ENCODE measurements at places on chromosomes 13 and 19.
A peak's percentile ranks its signal among the peaks of the same experiment; 100 is the strongest.

DNA sequence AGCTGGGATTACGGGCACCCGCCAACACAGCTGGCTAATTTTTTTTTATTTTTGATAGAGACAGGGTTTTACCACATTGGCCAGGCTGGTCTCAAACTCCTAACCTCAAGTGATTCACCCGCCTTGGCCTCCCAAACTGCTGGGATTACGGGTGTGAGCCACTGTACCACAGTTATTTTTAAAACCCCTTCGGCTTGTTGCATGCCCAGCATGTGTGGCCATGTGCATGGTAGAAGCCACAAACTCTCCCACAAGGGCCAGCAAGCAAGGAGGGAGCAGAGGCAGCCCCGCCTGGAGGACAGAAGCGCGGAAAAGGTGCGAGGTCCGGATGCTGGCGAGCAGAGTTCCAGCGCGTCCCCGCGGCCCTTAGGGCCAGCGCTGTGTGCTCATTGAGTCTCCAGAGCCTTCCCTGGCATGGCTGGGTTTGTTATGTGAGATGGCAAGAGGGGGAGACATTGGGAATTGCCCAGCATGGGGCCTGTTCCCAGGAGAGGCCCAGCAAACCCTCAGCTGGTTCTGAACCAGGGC lies 12.9 kb downstream of the THOP1 start:
- DNase-seq = no peak

- DNase-seq = peak; percentile 92
These were observed 20.8 kb downstream of the RASA3 start for GRCh38 chr13:114111577-114111976.

- DNase-seq = no peak
These were observed 43.6 kb downstream of the RASA3 start for GRCh38 chr13:114088863-114089262.

- DNase-seq = no peak
These were observed 9.6 kb downstream of the TTYH1 start for GRCh38 chr19:54424660-54425381.

DNA sequence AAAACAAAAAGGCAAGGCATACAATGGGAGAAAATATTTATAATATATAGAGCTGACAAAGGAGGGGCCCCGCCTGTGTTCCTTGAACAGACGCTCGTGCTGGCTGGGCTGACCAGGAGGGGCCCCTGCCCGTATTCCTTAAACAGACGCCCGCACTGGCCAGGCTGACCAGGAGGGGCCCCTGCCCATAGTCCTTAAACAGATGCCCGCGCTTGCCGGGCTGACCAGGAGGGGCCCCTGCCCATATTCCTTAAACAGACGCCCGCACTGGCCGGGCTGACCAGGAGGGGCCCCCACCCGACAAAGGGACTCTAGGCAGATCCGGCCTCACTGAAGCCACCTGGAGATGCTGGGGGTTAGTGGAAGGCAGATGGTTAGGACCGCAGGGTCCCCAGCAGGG lies 9.3 kb downstream of the ADPRHL1 start:
- DNase-seq = no peak

GRCh38 chr19:29964171-29964570 lies 22.1 kb downstream of the URI1 start:
- DNase-seq = peak; percentile 36

GRCh38 chr19:2850256-2850925 lies 9.1 kb downstream of the ZNF555 start:
- no peak for DNase-seq

- DNase-seq = peak; percentile 54
These were observed 213.3 kb upstream of the MIR17HG start for GRCh38 chr13:91133941-91134802.

GRCh38 chr13:39787086-39787487 lies 131.6 kb downstream of the COG6 start:
- DNase-seq = peak; percentile 70

- DNase-seq = no peak
These were observed 113.6 kb upstream of the ARGLU1 start for GRCh38 chr13:106681536-106681935.

DNA sequence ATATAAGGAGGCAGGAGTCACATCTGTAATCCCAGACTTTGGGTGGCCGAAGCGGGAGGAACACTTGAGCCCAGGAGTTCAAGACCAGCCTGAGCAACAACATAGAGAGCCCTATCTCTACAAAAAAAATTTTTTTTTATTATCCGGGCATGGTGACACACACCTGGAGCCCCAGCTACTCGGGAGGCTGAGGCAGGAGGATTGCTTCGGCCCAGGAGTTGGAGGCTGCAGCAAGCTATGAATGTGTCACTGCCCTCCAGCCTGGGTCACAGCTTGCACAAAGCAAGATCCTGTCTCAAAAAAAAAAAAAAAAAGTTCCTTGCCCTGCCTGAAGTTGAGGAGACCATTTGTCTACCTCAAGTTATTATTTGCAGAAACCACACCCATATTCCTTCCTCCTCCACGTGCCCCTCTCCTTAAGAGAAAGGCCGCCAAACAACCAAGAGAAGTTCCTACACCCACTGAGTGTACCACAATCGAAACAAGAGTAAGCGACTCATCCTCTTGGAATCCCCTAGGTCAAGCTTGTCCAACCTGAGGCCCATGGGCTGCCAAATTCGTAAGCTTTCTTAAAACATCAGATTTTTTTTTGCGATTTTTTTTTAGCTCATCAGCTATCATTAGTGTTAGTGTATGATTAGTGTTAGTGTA lies 2.2 kb downstream of the ABCC4 start:
- DNase-seq = peak; percentile 85

GRCh38 chr13:97276862-97277269 lies 54.7 kb downstream of the MBNL2 start:
- DNase-seq = no peak

- peak; percentile 63 for DNase-seq
These were observed 3.0 kb downstream of the LATS2 start for GRCh38 chr13:21058361-21058760.

DNA sequence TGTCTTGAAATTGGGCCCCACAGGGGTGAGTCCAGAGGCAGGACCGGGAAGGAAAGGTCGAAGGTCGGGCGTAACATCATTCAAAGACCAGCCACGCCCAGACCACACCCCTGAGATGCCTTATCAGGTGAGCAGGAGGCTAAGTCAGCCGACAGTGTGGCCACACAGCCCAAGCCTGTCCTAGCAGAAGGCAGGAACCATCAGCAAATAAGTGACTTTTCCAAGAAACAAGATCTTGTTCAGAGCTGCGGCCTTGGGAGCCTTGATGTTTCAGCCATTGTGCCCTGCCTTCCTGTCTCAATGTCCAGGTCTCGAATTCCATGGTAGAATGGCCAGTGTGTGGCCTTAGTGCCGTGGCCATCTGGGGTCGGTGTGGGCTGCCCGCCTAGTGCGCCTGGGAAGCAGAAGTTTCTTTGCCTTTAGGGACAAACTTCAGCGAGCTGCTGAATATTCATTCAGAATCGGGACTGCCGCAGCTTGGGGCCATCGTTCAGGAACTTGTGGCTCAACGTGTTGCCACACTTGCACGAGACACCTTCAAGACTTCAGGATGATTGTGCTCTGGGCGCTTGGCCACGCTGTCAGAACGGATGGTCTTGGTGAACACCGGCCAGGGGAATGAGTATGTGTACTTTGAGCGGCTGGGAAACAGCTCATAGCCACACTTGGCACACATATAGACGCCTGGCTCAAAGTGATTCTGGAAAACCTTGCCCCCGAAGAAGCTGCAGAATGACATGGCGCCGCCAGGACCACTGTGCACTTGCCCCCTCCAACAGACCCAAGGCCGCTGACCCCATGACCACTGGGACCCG lies 6.1 kb upstream of the IFNL4 start:
- no peak for DNase-seq

- peak; percentile 57 for DNase-seq
These were observed 33.8 kb upstream of the GTF2F2 start for GRCh38 chr13:45086484-45086883.

GRCh38 chr19:29404951-29405727 lies 120.7 kb upstream of the VSTM2B start:
- no peak for DNase-seq

DNA sequence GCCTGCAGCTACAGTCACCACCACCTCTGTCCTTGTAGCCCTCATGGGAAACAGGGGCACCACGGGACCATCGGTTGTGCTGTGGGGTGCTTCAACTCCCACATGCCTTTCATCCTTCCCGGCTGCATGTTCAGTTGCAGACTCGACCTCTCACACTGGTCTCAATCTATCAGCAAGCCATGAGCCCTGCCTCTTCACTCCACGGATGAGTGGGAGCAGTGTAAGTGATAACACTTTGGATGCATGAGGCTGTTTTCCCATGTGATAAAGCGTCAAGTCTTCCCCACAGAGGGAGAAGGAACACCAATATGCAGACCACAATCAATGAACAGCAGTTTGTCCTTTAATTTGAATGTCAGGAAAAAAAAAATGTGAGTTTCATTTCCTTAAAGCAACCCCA lies 12.2 kb downstream of the SERP2 start:
- no peak for DNase-seq

GRCh38 chr19:32201636-32202051 lies 143.8 kb upstream of the ZNF507 start:
- no peak for DNase-seq

GRCh38 chr13:27053210-27053884 lies 118.3 kb downstream of the USP12 start:
- no peak for DNase-seq

GRCh38 chr19:1247748-1248138 lies 640 bp upstream of the MIDN start:
- DNase-seq = no peak

GRCh38 chr19:18126097-18126496 lies 26.9 kb upstream of the PIK3R2 start:
- no peak for DNase-seq

DNA sequence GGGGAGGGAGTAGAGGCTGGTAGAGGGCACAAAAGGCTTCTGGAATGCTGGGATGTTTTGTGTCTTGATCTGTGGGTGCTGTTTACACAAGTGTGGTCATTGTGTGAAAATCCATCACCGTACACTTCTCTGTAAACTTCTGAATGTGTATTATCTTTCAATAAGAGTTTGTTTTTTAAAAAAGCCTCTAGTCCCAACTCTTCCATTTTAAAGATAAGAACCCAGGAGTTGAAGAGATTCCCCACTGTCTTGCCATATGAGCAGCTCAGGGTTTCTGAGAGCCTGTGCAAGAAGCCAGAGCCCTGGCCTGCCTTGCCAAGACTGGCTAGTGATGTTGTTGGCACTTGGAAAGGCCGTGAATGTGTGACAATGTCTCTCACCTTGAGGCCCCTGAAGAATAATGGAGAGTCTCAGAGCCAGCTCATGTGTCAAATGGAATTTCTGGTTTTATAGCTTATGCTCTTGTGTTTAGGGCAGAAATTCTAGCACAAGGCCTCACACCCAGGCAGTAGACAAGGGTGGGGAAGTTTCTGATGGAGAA lies 57.5 kb upstream of the NPAS1 start:
- no peak for DNase-seq

DNA sequence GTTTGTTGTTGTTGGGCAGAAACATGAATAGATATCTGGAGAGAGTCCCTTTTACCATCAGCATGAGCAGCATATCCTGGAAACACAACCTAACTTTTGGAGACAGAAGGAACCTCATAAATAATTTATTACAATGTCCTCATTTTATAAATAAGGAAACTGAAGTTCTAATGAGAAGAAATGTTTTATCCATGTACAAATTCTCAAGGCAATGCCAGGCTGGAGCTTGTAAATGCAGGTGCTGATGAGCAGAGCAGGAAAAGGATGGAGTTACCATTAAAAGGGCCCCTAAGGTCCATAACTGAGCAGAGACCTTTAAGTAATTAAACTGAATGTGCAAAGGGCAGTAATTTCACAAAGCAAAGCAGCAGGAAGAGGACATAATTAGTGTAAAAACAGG lies 17.3 kb downstream of the LCP1 start:
- DNase-seq = no peak

DNA sequence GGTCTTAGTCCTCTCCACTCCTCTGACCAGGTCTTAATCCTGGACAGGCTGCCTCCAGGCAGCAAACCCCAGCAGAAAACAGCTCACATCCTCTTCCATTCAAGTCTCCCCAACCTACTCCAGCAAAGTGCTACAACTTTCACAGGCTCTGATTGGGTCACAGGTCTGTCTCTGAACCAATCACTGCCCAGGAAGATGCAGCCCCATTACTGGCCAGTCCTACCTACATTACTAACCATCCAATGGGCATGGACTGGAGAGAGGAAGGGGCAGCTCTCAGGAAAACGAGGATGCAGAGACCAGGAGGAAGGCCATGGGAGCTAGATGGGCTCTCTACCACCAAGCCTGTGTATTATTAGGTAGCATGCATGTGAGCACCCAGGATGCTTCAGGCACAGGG lies 12.2 kb downstream of the MED26 start:
- DNase-seq = peak; percentile 28
